ENCODE measurements at places on chromosomes 11 and 22. TPM values are rescaled to one million over a fixed set of nuclear protein-coding genes. Genes with fewer than 3 reads are reported as not detected.

DNA sequence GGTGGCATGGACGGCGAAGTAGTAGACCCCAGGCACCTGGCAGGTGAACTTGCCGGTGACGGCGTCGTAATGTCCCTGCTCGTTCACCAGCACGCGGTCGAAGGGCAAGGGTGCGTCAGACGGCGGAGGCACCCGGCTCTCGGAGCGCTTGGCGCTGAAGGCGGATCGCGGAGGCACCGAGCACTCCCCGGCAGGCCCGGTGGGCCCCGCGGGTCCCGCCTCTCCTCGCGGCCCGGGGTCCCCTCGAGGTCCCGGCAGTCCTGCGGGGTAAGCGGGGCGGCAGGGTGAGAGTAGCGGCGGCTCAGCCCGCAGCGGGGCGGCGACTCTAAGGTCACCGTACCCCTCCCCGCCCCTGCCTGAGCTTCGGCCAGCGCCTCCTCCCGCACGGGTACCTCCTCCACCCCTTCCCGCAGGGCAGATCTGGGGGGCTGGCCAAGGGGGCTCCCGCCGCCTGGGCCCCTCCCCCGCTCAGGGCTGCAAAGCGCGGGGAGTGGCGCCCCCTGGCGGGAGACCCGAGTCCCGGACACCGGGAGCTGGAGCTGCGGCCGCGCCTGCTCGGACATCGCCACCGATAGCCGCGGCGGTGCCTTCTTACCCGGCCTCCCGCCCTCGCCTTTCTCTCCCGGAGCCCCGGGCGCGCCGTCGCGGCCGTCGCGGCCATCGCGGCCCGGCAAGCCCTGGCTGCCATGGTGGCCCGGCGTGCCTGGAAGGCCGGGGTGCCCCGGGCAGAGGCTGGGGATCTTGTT lies 921 bp downstream of the C1QTNF5 start:
- DNase-seq, result peak; percentile 80

The GAB4 gene
- total RNA-seq, result 0.36 TPM

The SAA1 gene
- total RNA-seq, result not detected

The CYP2D6 gene
- 3.2 TPM for total RNA-seq

The MDK gene
- 553 TPM for total RNA-seq

The PACSIN3 gene
- 10.7 TPM for total RNA-seq
